ENCODE measurements at places on chromosomes 4 and X. TPM values are rescaled to one million over a fixed set of nuclear protein-coding genes. Genes with fewer than 3 reads are reported as not detected.
A peak's percentile ranks its signal among the peaks of the same experiment; 100 is the strongest.

The TMEM47 gene
- total RNA-seq = 128 TPM

The CLCN3 gene
- total RNA-seq = 61.6 TPM

The RIPPLY1 gene
- total RNA-seq = not detected

The NRK gene
- 0.77 TPM for total RNA-seq

The CTPS2 gene
- total RNA-seq = 10.0 TPM

The WNK3 gene
- total RNA-seq = 0.51 TPM

The ZCCHC4 gene
- 13.6 TPM for total RNA-seq

DNA sequence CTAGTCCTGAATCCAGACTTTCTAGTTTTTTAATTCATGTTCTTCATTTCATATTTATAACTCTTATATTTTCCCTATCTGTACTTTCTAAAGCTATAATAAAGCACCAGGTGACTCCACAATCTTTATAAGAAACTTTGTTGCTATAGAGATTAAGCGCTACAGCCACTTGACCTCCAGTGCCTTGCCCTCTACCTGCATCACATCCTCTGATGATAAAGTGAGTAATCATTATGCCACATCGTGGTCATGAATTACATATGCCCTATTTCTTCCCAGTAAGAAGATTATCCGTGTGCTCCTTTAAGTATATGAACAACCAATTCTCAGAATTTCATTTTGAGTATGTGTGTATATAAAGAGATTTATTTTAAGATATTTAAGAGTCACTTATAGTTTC lies 6.8 kb upstream of the DYNLT3 start:
- DNase-seq = no peak

DNA sequence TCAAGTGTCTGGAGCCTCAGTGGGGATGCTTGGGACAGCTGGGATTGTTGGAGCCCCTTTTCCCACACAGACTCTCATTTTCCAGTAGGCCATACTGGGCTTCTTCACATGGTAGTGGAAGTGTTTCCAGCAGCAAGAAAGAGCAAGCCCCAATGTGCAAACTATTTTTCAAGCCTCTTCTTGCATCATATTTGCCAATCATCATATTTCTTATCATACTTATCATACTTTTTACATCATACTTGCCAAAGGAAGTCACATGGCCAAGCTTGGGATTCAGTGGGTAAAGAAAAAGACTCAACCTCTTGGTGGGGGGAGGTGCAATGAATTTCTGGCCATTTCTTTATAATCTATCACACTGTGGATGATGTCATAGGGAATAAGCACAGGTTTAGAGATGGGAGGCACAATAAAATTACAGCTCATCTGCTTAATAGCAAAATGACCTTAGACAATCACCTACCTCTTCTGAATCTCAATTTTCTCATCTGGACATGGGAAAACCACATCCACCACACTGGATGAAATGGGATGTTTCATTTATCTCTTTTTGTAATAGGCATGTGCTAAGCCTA lies 174.2 kb downstream of the MID1IP1 start:
- DNase-seq = no peak

GRCh38 chr4:42473071-42473684 lies 75.9 kb downstream of the SHISA3 start:
- no peak for DNase-seq

DNA sequence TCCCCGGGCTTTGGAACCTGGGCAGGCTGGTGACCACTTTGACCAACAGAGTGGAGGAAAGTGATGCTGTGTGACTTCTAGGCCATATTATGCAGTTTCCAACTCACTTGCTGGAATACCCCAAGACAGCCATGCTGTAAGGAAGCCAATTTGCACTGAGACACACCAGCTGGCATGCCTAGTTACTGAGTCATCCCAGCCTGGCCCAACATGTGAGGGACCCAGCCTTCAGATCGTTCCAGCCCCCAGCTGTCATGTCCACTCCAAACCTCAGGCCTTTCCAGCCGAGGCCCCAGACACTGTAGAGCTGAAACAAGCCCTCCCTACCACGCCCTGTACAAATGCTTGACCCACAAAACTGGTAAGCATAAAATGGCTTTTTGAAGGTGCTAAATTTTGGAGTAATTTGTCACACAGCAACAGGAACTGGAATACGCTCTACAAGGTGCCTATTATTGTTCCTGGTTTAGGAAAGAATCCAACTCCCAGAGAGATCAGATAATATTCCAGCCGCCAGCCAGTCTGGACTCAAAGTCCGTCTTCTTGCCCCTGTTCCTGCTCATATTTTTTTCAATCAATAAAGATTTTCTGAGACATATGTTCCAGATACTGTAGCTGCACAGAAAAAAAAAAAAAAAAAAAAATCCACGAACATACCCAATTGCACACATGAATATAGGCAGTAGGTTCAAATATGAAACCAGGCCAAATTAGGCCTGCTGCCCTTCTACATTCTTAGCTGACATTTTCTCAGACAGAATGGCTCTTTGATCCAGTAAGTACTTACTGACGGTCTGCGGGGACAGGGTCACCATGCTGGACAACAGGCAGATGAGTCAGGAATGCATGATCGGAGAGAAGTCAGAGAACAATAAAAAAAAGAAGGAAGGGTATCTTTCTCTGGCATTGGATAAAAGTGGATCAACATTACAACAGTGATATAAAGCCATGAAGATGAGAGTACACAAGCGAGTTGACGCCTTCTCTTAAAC lies 35.1 kb downstream of the SH3KBP1 start:
- DNase-seq = peak; percentile 85

- DNase-seq = no peak
Observed at GRCh38 chr4:171919314-171919713, 106.1 kb downstream of the GALNTL6 start.

- peak; percentile 45 for DNase-seq
Observed at GRCh38 chr4:147481577-147482109, 746 bp downstream of the EDNRA start.

GRCh38 chrX:107836958-107837357 lies 11.3 kb downstream of the MID2 start:
- DNase-seq = no peak

DNA sequence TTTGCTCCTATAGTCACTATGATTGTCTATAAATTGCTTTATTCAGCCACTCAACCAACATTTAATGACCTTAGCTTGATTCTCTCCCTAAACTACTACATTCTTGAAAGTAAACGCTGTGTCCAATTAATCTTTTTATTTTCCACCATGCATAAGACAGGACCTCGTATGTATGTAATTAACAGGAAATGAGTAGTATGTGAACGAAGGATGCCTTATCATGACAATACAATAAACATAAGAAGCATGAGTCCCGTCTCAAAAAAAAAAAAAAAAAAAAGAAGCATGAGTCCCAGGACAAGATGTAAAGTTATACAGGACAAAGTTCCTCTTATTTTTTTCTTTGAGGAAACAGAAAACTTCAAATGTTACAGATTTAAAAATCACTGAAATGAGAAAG lies 92.5 kb downstream of the PPP3CA start:
- no peak for DNase-seq

GRCh38 chrX:70470850-70471289 lies 26.2 kb downstream of the DLG3 start:
- DNase-seq = no peak

DNA sequence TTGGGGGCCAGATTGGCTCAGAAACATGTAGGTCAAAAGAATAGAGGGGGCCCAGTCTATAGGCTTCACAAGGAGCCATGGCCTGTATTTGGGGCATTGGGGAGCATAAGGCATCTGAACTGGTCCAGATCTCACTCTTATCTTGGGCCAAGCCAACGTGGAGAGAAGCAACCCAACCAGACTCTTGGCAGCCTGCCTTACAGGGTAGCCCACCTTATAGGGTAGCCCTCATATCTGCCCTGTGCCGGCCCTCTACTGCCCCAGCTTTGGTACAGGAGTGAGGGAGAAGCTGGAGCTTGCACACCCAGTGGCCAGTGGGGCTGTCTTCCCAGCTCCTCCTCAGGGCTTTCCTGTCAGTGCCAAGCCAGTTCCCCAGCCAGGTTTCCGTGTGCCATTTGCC lies 142.2 kb downstream of the AMMECR1 start:
- DNase-seq = no peak

GRCh38 chrX:73863268-73863667 lies 300.3 kb downstream of the CHIC1 start:
- no peak for DNase-seq

DNA sequence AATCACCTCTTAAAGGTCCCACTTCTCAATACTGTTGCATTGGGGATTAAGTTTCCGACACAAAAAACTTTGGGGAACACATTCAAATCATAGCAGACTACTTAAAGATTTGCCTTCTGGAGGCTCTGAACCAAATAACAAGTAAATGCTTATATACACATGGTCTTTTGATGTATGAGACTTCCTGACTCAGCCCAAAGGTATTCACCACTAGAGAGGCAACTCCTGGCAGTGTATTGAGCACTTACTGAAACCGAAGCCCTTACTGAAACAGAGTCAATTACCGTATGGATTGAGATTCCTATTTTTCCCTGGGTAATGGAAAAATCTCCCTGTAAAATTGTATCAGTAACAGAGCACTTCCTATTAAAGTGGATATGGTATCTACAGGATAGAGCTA lies 45.4 kb downstream of the ZCCHC13 start:
- peak; percentile 88 for DNase-seq

DNA sequence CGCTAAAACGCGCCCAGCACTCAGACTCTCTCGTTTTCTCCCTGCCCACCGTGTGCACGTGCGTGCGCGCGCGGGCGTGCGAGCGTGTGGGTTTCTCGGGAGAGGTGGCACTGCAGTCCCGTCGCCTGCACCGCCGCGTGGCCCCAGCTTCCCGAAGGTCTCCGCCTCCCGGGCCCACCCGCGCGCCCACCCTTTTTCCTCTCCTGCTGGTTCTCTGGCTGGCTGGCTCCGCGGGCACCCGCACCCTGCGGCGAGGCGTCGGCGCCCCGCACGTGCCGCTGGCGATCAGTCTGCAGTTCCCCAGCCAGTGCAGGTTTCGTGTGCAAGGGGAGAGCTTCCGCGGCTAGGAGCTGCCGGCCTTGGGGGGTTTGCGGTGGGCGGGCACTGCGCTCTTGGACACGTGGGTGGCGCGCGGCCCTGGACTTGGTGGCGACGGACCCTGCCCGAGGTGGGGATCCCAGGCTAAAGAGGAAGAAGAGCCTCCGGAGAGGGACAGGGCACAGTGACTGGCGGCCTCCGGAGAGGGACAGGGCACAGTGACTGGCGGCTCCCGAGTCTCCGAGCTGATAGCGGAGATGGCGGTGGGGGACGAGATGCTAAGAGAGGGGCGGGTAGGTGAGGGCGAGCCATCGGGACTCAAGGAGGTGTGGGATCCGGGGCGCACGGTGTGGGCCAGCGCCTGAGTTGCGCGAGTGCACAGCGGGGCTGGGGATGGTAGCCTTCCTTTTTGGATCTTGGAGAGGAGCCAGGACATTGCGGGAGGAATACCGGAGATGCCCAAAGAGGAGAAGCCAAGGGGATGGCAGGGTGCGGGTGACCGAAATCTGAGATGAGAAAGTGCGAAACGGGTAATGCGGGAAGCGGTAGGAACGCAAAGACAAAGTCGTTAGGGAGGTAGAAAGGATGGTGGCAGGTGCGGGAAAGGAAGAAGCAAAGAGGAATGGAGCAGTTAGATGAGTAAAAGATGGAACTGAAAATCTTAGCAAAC lies at the start of gene FAM184B:
Gene FAM184B (minus strand): TSS at position 322 of the 988 bp plus-strand sequence. CDS start 322 bp downstream, outside the sequence.
- peak; percentile 13 for DNase-seq

GRCh38 chrX:50705042-50705441 lies 109.0 kb downstream of the SHROOM4 start:
- no peak for DNase-seq

- no peak for DNase-seq
Observed at GRCh38 chr4:67616478-67616877, 58.0 kb downstream of the STAP1 start.

DNA sequence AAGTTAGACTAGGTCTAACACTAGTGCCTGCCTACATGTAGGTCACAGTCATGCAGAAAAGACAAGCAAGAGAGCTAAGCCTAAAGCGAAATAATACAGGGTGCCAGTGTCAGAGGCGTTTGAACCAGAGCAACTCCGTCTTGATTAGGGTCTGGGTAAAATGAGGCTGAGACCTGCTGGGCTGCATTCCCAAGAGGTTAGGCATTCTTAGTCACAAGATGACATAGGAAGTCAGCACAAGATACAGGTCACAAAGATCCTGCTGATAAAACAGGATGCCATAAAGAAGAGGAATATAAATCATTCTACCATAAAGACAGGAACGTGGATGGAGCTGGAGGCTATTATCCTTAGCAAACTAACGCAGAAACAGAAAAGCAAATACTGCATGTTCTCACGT lies 120.9 kb downstream of the BEND2 start:
- no peak for DNase-seq

GRCh38 chr4:6446538-6447451 lies 25.6 kb downstream of the PPP2R2C start:
- DNase-seq = no peak

GRCh38 chrX:12961196-12961718 lies 13.7 kb upstream of the TMSB4X start:
- DNase-seq = no peak

DNA sequence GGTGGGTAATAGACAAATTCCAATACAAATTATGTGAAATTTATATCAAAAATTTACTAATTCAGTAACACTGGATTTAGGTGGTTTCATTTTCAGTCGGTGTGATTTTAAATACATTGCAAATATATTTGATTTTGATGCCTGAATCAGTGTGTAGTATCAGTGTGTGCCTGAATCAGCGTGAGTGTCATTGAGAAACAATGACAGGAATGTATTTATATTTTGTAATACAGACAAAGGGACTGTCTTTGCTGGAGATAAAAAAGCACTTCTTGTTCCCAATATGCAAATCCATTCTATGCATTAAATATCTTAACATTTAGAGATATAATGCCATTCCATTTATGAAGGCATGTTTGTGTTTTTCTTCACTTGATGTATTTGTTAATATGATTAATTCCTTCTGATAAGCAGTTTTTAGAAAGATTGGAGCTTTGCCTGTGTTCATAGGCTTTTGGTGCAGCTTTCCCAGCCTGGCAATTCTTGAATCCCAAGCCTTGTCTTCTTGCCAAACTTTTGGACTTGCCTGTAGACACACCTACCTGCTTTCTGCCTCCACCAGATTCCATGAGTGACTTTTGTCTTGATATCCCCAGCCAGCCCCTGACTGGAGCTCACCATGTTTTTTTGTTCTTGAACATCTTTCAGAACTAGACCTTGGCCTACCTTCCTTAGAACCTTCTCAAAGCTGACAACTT lies 243.8 kb downstream of the ADGRL3 start:
- DNase-seq = peak; percentile 54

GRCh38 chrX:51889851-51890250 lies 3.6 kb upstream of the MAGED1 start:
- no peak for DNase-seq

DNA sequence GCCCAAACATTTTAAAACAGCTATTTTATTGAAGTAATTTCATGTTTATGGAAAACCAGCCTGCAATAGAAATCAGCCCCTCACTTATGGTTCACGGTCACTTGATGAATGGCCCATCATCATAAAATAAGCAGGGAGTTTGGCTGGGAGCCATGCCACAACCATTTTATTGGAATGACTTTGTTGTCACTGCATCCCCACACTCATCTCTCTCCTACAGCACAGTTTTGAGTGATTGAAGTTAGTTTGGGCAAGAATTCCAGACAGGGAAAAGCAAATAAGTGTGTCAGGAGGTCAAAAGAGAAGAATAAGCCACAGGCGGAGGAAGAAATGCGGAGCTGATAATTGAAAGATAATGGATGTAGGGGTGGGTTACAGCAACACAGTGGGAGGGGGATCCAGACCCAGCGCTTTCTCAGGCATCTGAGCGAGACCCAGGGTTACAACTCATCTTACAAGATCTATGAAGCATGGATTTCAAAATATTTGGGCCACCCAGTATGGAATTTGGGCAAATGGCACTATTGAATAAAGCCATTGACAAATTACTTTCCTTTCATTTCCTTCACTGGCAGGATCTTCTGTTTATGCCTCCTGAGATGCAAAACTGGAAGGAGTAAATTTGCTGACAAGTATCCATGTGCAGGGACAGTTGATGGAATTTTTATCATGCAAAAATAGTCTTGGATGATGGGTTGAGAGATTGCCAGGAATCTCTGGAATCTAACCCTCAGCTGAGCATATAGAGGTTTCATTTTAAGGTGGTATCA lies 100.8 kb downstream of the SHROOM3 start:
- peak; percentile 86 for DNase-seq

All from fibroblast of lung (primary cell).